MCF 10A (cell line): ENCODE measurements at places on chromosomes 5 and 9. TPM values are rescaled to one million over a fixed set of nuclear protein-coding genes. Genes with fewer than 3 reads are reported as not detected.

FBP2 gene
- not detected in 2 replicates for total RNA-seq

UGT3A2 gene
- total RNA-seq = not detected in 2 replicates

DNA sequence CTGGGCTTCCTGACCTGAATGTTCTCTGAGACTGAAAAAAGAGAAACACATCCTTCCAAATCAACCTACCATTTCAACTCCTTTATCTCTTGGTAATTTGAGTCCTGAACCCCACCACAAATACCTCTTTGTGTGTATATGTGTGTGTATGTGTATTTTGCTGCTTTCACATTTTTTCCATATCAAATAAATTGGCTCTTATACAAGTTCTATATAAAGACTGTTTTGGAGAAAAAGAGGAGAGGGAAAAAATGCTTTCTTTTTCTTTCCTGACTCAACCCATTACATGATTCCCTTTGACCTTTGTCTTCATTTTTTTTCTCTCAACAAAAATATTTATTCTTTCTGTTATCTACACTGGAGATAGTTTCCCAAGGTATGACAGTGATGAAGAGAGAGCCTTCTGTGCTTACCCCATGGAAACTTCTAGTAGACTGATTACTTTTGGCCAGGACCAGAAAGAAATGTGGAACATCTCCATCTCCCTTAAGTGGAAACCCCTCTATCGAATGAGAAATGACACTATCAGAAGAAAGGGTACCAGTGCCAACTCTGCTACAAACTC, 85.3 kb downstream of the PAPPA start:
- H3K27me3 ChIP-seq = no peaks in the 10 kb centered on the region
- peaks cover 16% of the 10 kb centered on the region for H3K36me3 ChIP-seq
- H3K4me1 ChIP-seq = peaks cover 38% of the 10 kb centered on the region
- no peak for DNase-seq
- H3K27ac ChIP-seq = peak overlapping the region; percentile 68

DNA sequence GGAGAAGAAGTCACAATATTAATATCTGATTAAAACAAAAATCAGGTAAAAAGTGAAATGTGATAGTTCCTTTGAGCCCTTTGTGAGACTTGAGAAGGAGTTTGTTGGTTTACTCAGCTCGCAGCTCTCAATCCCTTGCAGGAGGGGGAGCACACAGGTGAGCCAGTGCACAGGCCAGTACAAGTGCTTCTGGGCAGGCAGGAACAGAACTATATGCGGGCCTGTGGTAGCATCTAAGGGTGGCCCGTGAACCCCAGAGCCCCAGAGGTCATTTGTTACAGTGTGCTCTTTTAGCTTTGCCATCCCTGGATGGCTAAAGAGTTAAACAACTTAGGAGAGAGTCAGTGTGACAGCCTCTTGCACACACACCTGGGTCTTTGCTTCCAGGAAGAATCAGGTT, 215.3 kb upstream of the EDIL3 start:
- peaks cover 44% of the 10 kb centered on the region for H3K27me3 ChIP-seq
- H3K36me3 ChIP-seq = no peaks in the 10 kb centered on the region
- DNase-seq = no peak
- no peak overlapping the region for H3K27ac ChIP-seq

GRCh38 chr5:112691758-112692157, 45.9 kb upstream of the APC start:
- DNase-seq = peak; percentile 73
- no peaks in the 10 kb centered on the region for H3K27me3 ChIP-seq
- no peaks in the 10 kb centered on the region for H3K4me1 ChIP-seq
- H3K36me3 ChIP-seq = no peaks in the 10 kb centered on the region
